ENCODE measurements at places on chromosomes 7 and 10.

DNA sequence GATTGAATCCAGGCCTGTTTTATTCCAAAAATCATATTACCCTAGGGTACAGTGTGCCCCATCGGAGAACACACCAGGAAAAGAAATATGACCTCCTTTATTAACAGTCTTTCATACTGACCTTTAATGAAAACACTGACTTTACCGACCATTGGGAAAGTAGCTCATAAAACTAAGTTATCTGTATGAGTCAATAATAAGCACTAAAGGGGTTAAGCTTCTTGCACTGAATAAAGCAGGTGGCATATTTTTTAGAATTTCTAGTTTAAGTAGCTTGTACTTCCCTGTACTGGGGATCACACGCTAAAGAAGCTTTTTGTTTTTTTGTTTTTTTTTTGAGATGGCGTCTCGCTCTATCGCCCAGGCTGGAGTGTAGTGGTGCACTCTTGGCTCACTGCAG lies 199.8 kb downstream of the FAM107B start:
- no peak for DNase-seq

DNA sequence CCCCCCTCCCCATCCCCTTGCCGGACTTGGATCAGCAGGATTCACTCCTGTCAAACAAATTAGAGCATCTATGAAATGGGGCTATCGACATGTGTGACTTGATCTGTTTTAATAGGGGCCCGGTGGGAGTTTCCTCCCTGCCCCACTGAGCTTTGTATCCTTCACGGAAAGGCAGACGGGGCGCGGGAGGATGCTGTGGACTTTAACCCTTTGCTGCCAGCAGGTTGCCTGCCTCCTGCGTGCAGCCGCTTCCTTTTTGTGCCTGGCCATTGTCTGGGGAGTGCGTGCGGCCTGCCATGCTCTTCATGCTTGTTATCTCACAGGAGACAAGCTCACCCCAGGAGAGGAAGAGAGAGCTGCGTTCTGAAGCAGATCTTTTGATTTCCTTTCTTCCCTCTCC lies 512.8 kb upstream of the GALNT17 start:
- DNase-seq, result no peak

DNA sequence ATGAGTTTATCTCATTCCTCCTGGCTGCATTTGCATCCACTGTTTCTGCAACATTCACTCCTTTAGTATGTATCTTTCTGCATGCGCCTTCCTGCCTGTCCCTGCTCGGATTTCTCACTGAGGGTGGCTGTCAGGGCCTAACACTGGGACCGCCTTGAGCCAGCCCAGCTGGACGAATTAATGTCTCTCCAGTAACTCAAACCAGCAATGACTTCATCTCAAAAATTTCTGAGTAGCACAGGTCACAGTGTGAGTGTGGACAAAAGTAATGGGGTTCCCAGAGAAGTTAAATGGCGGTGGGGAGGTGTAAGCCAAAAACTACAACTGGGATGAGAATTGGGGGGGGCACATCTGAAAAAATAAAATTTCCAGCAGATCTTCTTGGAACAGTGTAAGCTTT lies 444.0 kb upstream of the MGMT start:
- DNase-seq, result no peak

GRCh38 chr10:20901110-20901509 lies 4.0 kb upstream of the NEBL start:
- no peak for DNase-seq

DNA sequence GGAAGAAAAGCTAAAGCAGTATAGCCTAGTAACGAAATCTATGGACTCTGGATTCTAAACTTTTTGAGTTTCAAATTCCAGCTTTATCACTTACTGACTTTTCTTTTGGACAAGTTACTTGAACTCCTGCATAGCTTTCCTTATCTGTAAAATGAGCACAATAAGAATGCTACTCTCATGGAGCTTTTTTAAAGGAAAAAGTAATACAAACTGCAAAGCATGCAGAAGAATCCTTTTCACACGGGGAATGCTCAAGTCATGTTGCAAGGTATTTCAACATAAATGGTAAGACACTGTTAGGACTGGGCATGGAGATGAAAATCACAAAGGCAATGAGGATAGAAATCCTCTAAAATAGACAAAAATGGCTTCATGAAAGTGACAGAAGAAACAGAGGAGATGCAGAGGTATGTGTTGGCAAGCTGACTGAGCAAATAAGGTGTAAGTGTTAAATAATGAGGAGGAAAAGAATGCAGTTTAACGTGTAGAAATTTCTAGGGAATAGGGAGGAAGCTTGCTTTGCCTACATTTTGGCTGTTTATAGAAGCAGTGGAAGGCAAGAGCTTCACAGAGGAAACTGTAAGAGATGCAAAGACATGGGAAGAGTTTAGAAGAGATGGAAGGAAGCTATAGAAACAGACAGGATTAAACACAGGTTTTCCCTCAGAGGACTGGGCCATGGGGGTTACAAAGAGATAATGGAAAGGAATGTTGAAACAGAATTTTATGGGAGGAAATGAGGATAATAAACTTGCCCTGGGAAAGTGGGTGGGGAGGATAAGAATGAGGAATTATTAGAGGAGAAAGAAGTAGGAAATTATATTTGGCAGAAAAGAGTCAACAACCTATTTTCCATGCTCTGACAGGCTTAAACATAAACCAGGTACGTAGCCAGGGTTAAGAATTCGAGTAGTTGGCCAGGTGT lies 28.8 kb upstream of the SNX13 start:
- DNase-seq, result no peak

All from brain microvascular endothelial cell (primary cell).